ENCODE measurements at places on chromosomes 5 and 9.

DNA sequence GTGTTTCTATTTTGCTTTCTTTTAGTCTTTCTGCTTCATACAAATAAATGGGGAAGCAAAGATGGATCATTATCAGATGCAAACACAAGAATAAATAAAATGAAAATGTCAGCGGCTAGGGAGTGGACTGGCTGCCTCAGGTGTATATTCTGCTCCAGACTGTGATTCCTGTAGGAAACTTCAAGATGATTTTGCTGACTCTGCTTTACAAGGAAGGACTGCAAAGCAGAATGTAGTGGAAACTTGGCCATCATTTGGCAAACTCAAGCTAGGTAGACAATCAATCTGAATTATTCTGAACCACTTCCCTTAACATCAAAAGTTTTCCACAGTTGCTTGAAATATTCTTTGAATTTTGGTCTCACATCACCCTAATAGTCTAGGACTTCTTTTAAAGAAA is 38.1 kb upstream of the NREP start:
- ATAC-seq: no peak
- H3K27ac ChIP-seq: no peak overlapping the region
- H3K36me3 ChIP-seq: no peaks in the 10 kb centered on the region
- no peaks in the 10 kb centered on the region for H3K4me1 ChIP-seq

DNA sequence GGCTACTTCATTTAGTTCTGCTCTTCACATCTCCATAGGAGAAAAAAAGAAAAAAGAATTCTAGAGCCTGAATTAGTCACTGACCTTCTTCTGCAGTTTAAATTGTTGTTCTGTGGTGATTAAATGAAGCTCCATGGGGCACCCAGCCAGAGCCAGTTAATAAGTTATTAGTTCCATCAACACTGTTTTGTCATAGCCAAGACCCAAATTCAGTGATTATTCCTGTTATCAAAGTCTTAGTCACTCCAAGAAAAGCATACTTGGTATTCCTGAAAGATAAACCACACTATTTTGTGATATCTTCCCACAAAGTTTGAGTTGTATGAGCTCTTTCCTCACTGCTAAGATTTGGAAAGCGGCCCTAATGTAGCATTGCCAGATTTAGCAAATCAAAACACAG is 134.8 kb upstream of the RGMB start:
- H3K4me1 ChIP-seq: no peaks in the 10 kb centered on the region
- H3K27me3 ChIP-seq: peaks cover 4% of the 10 kb centered on the region
- no peak for ATAC-seq
- no peak overlapping the region for H3K27ac ChIP-seq

- H3K4me1 ChIP-seq: no peaks in the 10 kb centered on the region
- no peak overlapping the region for H3K27ac ChIP-seq
- no peak overlapping the region for H3K4me3 ChIP-seq
- ATAC-seq: no peak
- H3K27me3 ChIP-seq: peaks cover 22% of the 10 kb centered on the region
- no peaks in the 10 kb centered on the region for H3K36me3 ChIP-seq
Measured at GRCh38 chr5:115402822-115403577, 106.5 kb upstream of the CCDC112 start.

DNA sequence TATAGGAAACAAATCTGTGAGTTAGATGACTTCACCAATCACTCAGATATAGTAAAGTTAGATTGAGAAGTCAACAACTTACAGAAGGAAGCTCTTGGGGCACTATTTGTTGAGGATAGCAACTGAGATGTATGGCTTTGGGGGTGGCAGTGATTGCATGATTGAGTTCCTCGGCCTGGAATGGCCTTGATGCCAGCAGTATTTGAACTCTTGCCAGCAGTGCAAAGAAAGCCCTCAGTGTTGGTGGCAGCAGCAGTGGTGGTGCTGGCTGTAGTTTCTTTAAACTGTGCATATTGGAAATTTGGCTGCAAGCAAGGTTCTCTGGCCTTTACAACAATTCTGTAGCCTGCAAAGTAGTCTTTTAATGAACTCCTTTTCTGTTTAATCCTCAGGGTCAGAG is 41.4 kb upstream of the PJA2 start:
- no peak for ATAC-seq
- no peak overlapping the region for H3K27ac ChIP-seq
- H3K4me1 ChIP-seq: no peaks in the 10 kb centered on the region
- H3K4me3 ChIP-seq: no peak overlapping the region
- peaks cover 9% of the 10 kb centered on the region for H3K27me3 ChIP-seq
- H3K36me3 ChIP-seq: no peaks in the 10 kb centered on the region

GRCh38 chr5:36694351-36694750 is 87.9 kb downstream of the SLC1A3 start:
- H3K4me1 ChIP-seq: peaks cover 5% of the 10 kb centered on the region
- H3K27me3 ChIP-seq: peaks cover 30% of the 10 kb centered on the region
- ATAC-seq: no peak
- H3K4me3 ChIP-seq: no peak overlapping the region
- H3K36me3 ChIP-seq: no peaks in the 10 kb centered on the region
